ENCODE measurements at places on chromosomes 2 and 18.

DNA sequence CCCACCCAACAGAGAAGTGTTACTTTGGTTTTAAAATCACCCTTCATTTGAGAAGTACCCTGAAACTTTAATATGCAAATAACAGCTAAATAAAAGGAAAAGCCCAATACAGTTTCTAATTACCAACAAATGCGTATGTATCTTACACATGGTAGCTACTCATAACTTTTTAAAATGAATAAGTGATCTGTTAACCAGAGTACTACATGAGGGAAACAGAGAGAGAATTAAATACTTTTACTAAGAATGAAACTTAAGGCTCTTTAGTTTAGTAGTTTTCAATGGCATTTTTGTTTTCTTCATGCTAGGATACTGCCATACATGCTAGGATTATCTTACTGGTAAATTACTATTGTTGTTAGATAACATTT lies 39.1 kb upstream of the NABP1 start:
- no peak for DNase-seq

- no peak for DNase-seq
Observed at GRCh38 chr2:144490857-144491256, 29.1 kb downstream of the ZEB2 start.

DNA sequence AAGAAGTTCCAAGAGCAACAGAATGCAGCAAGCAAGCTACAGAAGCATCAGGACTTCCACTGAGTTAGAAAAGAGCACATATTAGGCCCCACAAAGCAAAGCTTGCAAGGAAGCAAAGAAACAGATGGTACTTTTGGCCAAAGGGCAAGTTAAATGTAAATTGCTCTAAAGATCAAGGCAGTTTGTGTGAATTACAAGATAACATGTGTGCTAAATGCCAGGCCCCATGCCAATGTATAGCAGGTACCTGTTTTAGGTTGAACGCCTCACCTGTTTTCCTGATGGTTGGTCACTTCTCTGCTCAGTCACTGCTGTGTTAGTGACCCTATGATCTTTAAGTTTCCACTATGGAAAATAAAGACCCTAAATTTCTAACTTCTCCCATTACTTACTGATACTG lies 606.5 kb upstream of the GYPC start:
- DNase-seq: no peak

DNA sequence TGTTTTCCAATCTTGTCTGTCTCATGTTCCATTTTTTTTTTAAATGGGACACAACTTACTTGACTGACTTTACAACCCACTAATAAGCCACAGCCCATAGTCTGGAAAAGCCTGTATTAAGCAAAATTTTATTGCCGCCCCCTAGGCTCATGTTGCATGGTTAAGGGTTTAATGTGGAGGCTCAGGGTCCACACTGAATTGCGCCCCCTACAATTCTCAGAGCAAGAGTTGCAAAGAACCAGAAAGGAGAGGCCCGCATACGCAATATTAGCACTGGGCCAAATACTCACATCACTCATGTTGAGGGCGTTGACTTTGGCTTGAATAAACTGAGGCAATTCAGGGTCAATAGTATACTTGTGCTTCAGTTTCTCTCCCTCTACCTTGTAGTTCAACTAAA lies 65.5 kb downstream of the NEB start:
- DNase-seq: no peak

GRCh38 chr18:63951302-63951705 lies 2.2 kb downstream of the HMSD start:
- DNase-seq: no peak

DNA sequence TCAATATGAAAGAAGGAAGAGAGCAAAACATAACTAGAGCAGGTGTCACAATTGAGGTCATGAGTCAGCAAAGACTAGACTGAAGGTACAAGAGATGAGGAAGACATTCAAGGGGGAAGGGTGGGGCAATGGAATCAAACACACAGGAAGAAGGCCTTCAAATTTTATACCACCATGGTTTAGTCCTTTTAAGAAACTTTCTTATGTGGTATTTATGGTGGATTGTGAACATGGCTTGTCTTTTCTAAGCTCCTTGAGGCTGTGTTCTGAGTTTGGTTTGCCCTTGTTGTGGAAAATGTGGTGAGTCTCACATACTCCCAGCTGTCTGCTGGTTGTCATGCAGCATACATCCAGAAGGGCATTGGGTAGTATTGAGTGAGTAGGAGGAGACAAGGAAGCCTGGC lies 62.1 kb downstream of the NABP1 start:
- no peak for DNase-seq

DNA sequence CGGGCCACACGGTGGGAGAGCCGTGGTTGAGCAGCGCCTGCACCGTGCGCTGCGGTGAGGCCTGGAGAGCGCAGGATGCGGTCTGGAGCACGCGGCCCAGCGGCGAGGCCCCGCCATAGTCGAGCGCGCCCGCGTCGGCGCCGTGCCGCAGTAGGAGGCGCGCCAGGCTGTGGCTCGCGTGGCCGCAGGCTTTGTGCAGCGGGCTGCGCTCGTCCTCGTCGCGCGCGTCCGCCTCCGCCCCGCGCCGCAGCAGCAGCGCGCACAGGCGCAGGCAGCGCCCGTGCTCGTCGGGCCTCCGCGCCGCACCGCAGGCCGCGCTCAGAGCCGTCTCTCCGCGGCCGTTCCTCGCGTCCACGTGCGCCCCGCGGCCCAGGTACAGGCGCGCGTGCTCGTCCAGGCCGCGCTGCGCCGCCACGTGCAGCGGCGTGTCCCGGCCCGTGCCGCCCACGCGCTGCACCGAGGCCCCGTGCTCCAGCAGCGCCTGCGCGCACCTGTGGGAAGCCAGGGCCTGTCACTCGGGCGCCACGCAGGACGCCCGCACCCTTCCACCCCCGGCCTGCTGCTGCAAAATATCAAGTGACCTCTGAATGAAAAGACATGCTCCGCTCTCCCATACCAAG lies 46.3 kb upstream of the GBX2 start:
- DNase-seq: no peak

DNA sequence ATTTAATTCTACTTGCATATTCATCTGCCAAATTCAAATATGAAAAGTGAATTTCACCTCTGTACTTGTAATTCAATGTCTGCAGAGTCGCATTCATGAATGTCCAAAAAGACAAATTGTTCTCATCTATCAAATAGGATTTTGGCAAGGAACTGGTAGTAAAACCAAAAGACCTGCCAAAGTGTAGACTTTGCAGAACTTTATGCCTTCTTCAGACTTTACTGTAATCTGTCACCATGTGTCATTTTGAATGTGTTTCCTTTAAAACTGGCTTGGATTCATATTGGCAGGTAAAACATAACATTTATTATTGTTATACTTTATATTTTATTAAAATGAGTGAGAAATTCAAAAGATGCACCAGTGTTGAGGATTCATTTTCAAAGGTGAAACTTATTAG lies 701.9 kb upstream of the LINC00305 start:
- DNase-seq: no peak

GRCh38 chr2:241931084-241931975 lies 61.8 kb downstream of the RTP5 start:
- DNase-seq: no peak

GRCh38 chr2:20755132-20755800 lies 67.6 kb downstream of the LDAH start:
- DNase-seq: no peak

DNA sequence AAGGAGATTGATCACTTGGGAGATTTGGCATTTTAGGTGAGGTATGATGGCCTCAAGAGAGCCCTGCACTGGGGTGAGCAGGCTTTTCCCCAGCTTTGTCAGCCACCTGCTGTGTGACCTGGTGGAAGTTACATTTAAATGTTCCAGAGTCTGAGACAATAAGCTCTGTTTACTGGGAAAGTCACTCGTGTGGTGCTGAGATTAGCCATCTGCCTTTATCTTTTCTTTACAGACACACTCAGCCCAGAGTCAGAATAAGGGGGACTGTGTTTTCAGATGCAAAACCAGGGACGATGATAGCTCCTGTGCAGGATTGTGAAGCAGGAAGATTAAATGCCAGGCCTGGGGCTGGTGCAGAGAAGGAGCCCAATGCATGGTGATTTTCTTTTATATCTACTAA lies 47.9 kb downstream of the SH3RF3 start:
- no peak for DNase-seq

GRCh38 chr2:74844752-74845151 lies 10.8 kb downstream of the HK2 start:
- no peak for DNase-seq

DNA sequence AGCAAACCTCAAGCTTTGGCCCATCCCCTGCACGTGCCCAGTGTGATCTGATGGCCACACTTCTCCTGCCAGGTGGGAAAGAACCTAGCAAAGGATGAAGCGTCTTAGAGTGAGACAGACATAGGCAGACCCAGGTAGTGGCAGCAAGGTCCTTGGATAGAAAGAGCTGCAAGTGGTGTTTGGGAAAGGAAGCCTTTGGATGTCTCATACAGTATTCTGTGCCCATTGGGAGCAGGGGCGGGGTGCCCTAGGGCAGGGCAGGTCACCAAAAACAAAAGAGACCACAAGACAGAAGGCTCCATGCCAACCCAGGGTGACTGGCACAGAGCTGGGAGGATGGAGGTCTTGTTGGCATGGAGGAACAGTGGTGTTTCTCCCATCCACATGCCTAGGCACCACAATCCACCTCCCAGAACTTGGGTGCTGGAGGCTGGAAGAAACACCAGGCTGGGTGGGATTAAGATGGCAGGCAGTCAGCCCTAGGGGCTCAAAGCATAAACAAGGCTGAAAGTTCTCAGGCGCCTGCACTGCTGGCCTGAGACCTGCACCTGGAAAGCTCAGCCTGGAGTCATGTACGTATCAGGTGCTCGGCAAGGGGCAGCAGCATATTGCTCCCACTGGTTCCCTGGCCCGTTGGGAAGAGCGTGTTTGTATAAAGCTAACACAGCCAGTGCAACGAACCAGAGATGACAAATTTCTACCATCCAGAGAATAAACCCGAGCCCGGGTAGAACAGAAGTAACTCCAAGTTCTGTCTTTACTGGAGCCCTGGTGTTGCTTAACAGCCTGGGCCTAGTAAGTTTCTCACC lies 52.9 kb downstream of the CRACDL start:
- DNase-seq: no peak

DNA sequence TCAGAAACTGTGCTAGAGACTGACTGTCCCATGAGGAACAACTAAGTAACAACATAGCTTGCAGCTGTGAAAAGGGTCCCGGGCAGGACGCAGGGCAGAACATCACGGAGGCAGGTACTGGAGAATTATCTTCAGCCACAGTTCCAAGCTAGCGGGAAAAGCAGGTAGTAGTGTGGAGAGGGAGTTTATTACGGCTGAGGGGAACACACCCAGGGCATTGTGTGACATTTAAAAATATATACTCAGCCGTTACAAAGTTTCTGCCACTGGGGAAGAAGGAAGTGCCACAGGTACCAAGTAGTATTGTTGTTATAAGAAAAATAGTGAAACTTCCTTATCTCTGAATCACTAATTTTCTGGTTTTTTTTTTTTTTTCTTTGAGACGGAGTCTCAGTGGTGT lies 179.6 kb downstream of the LAMA1 start:
- no peak for DNase-seq

GRCh38 chr2:43221124-43221762 lies 5.2 kb downstream of the ZFP36L2 start:
- no peak for DNase-seq

DNA sequence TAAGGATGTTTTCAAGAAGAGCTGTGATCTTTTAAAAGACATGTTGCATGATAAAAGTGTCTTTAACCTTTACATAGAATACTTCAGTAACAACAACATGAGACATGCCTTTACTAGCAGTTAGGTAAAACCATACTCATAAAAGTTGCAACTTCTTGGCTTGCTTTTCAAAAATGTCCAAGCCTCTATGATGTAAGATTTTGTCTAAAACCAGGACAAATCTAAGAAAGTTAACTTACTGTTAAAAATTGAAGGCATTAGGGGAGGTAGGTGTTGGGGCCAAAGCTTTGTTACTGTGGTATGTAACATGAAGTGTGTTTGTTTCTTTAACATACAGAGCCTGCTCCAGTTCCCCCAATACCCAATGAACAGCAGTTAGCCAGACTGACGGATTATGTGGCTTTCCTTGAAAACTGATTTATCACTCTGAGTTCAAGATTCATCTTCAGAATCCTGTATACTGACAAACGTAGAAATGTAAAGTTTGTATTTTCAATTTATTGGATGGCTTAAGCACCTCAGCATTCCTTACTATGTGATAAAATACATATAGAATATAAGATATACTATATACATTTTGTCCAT lies 11.7 kb downstream of the COPS8 start:
- no peak for DNase-seq

DNA sequence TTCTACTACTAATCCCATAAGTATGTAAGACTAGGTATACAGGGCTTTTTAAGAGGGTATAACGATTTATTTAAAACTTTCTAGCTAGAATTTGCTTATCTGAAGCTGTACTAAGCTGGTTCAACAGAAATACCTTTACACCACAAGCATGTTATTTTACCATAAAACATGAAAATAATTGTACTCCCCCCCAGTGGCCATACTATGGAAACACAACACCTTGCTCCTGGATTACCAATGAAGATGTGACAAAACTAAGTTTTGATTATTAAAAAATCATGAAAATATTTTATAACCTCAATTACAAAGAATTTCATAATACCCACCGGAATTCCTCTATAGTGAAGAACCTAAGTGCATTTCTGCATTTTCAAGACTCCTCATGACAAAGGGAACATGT lies 27.3 kb downstream of the LPIN2 start:
- no peak for DNase-seq

DNA sequence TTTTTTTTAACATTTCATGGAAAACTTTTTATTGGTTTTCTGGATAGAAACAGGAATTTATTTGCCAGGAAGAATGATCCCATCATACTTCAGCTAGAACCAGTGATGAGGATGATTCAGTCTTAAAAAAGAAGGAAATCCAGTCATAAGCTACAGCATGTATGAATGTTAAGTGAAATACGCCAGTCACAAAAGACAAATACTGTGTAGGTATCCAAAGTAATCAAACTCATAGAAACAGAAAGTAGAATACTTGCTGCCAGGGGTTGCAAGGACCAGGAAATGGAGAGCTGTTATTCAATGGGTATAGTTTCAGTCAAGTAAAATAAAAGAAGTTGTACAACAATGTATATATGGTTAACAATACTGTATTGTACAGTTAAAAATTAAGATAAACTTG lies 21.3 kb downstream of the PSME4 start:
- DNase-seq: no peak

GRCh38 chr18:69109686-69110085 lies 291.0 kb upstream of the DOK6 start:
- DNase-seq: no peak

- no peak for DNase-seq
Observed at GRCh38 chr2:230798769-230799399, 65.9 kb upstream of the ITM2C start.

DNA sequence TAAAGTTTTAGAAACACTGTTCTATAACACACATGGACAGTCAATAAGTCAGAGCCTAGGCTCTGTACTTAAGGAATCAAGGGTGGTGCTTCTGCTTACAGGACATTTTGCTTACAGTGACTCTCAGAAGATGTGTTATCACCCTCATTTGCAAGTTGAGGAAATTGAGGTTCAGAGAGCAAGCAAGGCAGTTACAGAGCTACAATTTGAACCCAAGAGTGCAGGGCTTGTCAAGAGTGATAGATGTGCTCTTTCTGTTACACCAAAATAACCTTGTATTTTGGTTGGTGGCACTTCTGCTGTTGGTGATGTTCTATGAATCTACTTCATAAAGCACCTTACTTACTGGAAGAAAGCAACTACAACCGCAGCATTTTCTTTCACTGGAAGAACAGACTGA lies 170.2 kb downstream of the THADA start:
- no peak for DNase-seq
